Fibroblast of skin of scalp (primary cell): ENCODE measurements at places on chromosomes 4 and X.

DNA sequence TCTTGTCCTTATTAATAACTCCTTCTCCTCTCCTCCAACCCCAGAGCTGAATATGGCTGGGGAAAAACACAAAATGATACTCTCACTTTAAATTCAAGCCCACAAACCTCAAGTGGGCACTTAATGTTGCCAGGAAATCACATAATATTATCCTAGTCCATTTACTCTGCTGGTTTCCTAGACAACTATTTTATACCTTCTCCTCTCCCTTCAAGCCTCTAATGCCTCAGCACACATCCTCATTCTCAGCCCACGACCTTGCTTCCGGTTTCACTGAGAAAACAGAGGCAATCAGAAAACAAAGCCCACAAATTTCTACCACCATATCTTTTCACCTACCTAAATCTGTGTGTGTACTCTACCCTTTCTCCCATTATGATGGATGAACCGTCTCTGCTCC is 12.1 kb upstream of the CLCN5 start:
- DNase-seq, result no peak

DNA sequence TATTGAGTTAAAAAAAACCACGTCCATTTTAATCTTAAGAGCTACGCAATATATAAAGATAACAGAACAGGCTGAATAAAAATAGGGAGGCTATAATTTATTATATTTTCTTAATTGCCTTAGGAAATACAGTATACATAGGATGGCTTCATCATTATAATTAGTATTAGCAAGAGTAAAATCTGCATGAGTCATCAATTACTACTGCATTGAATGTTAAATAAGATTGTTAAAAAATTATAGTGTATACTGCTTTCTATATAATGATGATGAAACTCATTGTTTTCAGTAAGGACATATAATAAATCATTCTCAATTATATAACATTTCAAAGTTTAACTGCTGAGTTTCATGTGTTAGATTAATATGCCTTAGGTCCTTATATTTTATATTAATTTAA is 133.4 kb upstream of the GRID2 start:
- DNase-seq, result no peak

GRCh38 chrX:4754878-4755604 is 1041.6 kb upstream of the PRKX start:
- no peak for DNase-seq

- DNase-seq, result no peak
Observed at GRCh38 chrX:46506076-46506475, 39.1 kb downstream of the ZNF674 start.

GRCh38 chrX:12497832-12498591 is 293.2 kb upstream of the PRPS2 start:
- no peak for DNase-seq

GRCh38 chrX:41478381-41478911 is 31.3 kb downstream of the NYX start:
- DNase-seq, result no peak

DNA sequence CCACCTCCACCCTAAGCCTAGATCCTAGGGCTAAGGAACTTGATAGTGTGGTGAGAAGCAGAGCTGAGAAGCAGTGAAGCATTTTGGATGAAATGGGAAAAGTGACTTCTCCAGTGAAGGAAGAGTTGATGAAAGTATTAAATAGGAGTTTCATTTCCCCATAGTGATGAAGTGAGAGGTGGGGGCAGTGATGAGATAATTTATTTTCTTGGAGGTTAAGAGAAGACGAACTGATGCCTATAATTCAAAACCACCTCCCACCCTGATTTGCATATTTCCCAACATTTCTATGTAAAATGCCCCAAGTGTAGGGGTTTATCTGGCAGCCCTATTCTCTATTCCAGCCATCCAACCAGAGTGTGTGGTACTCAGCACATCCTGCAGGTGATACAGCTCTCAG is 6.3 kb downstream of the LONRF3 start:
- no peak for DNase-seq

GRCh38 chr4:82890901-82891706 is at the start of gene SEC31A:
SEC31A (minus strand) TSS chr4:82891153; CDS start chr4:82881936, 9,217 bp downstream.
- peak; percentile 97 for DNase-seq

- DNase-seq, result peak; percentile 94
Observed at GRCh38 chr4:119040694-119041185, 94.9 kb upstream of the MYOZ2 start.

- DNase-seq, result peak; percentile 9
Observed at GRCh38 chrX:97290199-97290598, 406.5 kb downstream of the RPA4 start.

- DNase-seq, result no peak
Observed at GRCh38 chr4:30726090-30726675, 6.0 kb downstream of the PCDH7 start.

DNA sequence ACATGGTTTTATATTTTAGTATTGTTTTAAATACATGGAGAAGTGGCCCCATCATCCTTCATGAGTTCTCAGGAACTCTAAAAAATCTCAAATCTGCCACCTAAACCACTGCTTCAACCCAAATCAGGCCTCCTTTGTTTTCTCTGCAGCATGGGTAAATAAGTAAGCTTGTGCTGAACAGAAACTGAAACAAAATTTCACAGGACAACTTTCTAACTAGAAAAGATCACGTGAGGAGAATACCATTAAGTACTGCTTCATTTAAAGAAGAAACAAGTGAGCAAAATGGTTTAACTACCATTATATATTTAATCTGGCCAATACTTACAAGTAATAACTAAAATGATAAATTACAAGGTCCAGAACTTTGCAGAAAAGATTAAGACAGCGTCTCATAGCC is 2.5 kb downstream of the ARAP2 start:
- DNase-seq, result no peak

- peak; percentile 57 for DNase-seq
Observed at GRCh38 chr4:172515266-172515879, 653.2 kb upstream of the GALNT7 start.

DNA sequence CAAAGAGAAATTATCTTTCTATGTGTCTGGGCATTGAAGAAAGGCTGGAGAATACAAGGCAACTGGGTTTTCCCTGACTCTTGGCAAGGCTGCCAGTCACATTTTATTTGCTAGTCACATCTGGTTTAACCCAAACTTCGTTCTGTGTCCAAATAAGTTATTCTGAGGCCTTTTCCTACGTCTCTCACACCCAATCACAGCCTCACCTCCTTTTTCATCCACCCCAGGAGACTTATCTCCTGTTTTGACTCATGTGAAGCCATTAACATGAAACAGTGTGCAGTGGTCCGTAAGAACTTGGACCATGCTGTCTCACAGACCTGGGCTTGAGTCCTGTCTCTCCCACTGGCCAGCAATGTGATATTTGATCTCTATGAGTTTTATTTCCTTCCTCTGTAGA is 59.3 kb downstream of the CNGA2 start:
- DNase-seq, result no peak

DNA sequence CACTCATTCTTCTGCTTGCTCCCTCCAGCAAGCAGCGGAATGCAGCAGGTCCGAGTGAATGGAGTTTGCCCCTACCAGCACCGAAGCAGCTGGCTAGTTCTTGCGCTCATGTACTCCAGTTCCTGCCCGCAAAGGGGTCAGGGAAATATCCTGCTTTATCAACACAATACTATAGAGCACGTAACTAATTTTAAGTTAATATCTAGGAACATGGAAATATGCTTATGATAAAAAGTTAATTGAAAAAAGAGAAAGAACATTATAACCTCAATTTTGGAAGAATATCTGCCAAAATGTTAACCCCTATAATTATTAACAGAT is 195.6 kb downstream of the SNCA start:
- no peak for DNase-seq

DNA sequence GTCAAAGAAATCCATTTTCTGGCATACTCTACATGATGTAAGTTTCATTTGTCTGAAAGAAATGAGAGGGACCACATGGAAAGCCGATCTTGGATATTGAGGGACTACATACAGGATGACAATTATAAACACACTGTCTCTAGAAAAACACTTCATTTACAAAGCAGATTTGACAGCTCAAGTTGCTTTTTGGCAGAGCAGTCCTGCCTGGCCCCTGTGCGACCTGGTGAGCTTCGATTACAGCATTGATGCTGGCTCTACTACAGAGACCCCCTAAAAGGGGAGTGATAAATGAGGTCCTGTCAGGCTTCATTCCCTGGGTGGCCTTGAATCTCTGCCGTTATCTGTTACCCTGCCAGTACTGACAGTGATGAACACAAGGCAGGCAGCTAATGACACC is 215.2 kb upstream of the NOCT start:
- DNase-seq, result no peak

DNA sequence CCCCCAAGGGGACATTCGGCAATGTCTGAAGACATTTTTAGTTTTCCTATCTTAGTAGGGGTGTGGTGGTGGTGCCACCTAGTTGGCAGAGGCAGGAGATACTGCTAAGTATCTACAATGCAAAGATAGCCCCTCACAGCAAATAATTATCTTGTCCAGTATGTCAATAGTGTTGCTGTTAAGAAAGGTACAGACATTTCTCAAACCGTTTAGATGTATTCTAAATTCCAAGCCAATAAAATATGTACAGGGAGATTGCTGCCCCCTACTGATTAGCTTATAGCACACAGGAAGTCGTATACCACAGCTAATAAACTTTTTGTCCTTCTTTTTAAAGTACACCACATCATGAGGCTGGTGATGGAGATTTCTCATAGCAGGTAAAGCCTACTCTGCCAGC is 260.5 kb downstream of the TMA16 start:
- DNase-seq, result peak; percentile 1

DNA sequence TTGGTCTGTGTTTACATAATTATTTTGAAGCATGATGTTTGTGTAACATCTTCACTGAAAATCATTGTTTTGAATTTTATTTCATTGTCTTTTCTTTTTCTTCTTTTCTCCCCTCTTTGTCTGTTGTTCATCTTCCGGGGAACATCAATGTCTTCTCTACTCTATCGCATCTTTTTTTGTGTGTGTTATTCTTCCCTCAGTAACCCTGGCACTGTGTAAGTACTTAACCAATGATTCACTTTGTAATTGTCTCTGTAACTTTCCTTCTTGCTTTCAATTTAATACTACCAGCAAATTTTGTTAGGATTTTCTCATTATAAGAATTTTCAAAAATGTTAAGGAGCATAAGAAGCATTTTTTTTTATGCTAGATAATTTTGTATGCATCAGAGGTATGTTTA is 130.8 kb downstream of the PDLIM5 start:
- DNase-seq, result peak; percentile 42

GRCh38 chr4:107854356-107855022 is 29.8 kb downstream of the SGMS2 start:
- peak; percentile 63 for DNase-seq

GRCh38 chr4:125572601-125573000 is 257.8 kb downstream of the FAT4 start:
- peak; percentile 6 for DNase-seq

DNA sequence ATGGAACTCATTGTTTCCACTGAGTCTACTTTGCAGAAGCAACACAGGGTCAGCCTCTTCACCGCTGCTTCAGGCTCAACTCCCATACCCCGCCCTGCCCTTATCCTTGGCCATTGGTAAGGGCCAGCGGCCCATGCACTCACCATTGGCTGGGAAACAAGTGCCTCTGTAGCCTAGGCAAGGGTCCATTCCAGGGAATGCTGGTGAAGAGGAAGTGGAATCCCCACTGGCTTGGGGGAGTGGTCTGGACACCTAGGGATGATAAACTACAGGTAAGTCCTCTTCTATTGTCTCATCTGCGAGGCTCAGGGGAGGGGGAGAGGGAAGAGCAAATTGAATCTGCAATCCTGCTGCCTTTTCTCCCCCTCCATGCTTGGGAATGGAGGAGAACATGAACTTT is 153.1 kb downstream of the SH3BGRL start:
- DNase-seq, result no peak

- DNase-seq, result no peak
Observed at GRCh38 chrX:23749576-23749975, 6.5 kb upstream of the ACOT9 start.

DNA sequence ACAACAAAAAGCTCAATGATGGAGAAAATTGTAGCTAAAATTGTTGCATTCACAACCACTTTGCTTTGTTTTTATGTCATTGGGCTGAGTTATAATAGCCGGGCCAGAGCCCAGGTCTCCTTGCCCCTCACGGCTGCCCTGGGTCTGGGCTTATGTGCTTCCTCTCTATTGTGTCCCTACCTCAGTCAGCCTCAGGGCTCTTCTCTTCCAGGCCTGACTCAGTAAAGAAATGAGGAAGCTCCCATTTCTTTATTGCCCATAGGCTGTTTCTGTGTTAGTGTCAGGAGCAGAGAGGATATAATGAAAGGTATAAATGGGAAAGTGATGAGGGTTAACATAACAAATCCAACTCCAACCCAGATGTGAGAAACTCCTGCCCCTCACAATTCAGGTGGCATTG is 18.0 kb downstream of the BST1 start:
- no peak for DNase-seq

- DNase-seq, result peak; percentile 40
Observed at GRCh38 chr4:79913581-79913980, 159.4 kb downstream of the ANTXR2 start.

GRCh38 chrX:153623310-153624029 is 23.5 kb upstream of the DUSP9 start:
- DNase-seq, result no peak

DNA sequence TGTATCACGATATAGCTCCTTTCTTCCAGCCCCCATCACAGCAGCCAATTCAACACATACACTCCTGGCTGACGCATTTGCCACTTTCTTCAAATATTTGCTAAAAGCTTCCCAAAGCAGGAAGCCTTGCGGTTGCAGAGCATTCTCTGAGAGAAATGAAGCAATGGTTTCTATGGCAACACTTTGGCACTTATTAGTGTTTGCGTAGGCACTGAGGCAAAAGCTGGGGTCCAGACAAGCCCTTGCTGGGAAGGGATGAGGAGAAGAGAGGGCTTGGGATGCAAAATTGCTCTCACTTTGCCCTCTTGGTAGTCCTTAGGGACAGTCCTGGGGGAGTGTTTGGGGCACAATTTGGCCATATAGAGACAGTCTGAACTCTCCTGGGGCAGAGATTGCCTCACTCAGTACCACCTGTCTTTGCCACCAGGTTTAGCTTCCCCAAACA is 55.0 kb upstream of the PAK3 start:
- peak; percentile 88 for DNase-seq

DNA sequence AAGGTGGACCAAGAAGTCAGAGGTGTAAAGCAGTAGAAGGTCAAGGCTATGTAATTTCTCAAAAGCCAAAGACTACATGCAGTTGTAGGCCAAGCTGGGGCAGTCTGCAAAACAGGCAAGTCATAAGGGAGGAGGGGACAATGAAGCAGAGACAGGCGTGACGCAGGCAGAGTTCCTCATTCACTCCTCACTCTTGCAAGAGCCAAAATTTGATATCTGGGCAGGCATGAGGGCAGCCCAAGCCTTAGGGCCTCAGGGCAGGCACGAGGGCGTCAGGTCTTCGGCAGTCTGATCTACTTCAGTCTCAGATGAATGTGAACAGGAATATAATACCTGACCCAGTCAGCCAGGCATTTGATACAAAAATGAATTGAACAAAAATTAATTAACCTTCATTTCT is 86.4 kb upstream of the AGA start:
- DNase-seq, result no peak

DNA sequence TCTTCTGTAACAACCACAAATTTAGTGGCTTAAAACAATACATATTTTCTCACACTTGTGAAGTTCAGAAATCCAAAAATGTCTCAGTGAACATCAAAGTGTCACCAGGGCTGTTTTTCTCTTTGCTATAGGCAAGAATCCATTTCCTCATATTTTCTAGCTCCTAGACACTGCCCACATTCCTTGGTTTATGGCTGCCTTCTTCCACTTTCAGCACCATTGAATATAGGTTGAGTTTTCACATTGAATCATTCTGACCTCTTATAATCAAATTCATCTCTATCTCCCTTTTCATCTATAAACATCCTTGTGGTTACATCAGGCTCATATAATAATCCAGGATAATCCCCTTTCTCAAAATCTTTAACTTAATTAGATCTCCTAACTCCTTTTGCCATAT is 37.0 kb upstream of the TACR3 start:
- DNase-seq, result no peak
